Stimulated activated CD8-positive, alpha-beta memory T cell treated with anti-CD3 and anti-CD28 coated beads, Interleukin-15, amount 100 ng/mL, for 1 hour (primary cell): ENCODE measurements at places on chromosomes 2 and 18.
A peak's percentile ranks its signal among the peaks of the same experiment; 100 is the strongest.

GRCh38 chr18:6145645-6146306 is 250.5 kb upstream of the TMEM200C start:
- no peak for DNase-seq

DNA sequence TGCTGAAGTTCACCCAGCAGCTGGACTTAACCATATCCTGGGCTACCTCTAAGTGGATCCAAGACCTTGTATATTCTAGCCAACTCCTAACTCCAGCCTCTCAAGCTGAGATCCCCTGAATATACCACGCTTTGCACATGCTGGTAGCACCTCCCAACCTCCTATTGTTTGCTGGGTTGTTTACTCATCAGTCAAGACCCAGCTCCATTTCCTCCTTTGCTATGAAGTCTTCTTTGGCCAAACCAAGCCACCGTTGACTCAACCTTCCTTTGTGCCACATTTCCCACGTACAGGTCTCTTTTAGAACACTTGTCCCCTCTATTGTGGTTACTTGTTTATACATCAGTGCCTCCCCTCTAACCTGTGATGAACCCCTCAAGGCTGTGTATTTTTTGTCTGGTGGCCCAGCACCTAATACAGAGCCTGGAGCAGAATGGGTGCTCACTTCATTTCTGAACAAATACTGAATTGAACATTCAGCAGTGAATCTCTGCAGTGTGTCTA is 267.8 kb upstream of the REV1 start:
- DNase-seq: no peak

- DNase-seq: no peak
Observed at GRCh38 chr2:70670626-70671025, 97.4 kb downstream of the ADD2 start.

- DNase-seq: no peak
Observed at GRCh38 chr2:58614219-58614618, 373.1 kb upstream of the FANCL start.

- no peak for DNase-seq
Observed at GRCh38 chr2:162074632-162074895, 549 bp upstream of the DPP4 start.

DNA sequence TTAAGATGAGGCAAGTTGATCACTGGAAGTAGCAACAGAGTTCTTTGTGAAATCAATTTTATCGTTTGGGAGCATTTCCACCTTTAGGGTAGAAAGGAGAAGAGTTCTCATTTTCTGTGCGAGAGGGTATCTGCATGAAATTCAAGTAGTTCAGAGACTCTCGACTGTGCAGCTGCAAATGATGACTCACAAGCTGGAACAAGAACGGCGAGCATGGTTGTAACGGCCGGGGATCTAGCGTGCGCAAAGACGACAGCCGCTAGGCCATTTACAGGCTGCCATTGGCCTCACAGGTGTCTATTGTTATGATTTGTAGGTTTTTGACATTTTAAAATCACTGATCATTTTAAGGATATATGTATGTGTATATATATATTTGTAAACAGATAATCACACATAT is 5.2 kb downstream of the KLHL29 start:
- DNase-seq: no peak

DNA sequence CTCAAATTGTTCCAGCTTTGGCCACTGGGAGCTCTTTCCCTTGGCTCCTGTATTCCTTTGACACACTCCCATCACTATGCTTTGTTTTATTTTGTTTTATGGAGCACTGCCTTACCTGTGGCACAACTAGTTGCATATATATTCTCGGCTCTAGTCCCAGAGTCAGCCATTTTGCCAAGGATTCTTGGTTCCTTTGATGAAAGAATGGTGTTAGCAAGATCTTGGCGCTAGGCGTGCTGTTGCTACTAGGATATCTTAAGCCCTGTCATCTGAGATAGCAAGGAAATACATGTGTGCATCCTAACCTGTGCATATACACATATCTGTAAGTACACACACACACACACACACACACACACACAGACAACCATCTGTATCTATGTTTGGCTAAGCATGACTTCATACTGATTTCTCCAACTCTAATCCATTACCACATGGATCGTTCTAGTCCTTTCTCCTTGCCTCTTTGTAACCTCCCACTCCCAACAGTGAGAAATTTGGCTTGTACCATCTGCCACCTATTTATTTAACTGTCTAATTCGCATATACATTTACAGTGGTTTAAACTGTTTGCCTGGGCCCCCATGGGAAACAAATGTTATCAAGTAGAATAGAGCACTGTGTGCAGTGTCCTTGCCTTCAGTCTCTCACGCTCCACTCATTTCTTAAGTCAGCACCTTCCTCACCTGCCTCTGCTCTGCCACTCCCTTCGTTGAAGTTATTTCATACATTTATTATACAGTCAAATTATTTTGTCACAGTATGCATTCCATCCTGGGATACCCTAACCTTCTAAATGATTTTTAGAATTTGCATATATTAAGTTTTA is 137.5 kb upstream of the MAP3K20 start:
- no peak for DNase-seq

GRCh38 chr18:21179590-21180220 is 62.3 kb upstream of the GREB1L start:
- DNase-seq: peak; percentile 19

- no peak for DNase-seq
Observed at GRCh38 chr2:42962508-42962953, 170.1 kb upstream of the HAAO start.
